NCI-H460 (cell line): ENCODE measurements at places on chromosomes 3 and 15.

DNA sequence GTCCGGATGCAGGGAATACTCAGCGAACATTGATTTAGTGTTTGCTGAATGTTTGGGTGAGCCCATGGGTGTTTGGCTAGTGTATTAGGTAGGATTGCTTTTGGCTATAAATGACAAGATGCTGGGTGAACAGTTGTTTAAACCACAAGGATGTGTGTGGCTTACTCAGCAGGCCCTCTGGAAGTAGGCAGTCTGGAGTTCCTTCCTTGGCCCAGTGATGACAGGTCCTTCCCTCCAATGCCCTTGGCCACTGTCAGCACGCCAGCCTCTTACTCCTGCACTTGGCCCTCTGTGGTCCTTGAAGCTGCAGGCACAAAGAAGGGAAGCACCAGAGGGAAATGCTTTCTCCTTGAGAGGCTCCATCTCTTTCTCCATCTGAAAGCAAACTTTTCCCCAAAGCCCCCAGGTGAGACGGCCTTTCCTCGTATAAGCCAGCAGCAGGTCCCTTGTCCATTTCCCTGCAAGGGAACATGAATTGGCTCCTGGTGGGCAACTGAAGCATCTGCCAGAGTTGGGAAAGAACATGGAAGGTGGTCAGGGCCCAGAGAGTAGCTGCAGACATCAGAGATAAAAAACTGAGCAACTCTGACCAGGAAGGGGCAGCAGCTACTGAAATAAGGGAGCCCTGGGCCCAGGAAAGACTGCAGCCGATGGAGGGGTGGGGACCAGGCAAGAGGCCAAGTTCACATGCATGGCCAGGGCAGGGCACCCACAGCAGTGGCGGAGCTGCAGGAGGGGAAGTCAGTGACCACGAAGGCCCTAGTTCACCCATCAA, 105.0 kb downstream of the TPRA1 start:
- DNase-seq, result no peak

- DNase-seq, result no peak
Measured at GRCh38 chr15:26095710-26096330, 232.7 kb upstream of the ATP10A start.

DNA sequence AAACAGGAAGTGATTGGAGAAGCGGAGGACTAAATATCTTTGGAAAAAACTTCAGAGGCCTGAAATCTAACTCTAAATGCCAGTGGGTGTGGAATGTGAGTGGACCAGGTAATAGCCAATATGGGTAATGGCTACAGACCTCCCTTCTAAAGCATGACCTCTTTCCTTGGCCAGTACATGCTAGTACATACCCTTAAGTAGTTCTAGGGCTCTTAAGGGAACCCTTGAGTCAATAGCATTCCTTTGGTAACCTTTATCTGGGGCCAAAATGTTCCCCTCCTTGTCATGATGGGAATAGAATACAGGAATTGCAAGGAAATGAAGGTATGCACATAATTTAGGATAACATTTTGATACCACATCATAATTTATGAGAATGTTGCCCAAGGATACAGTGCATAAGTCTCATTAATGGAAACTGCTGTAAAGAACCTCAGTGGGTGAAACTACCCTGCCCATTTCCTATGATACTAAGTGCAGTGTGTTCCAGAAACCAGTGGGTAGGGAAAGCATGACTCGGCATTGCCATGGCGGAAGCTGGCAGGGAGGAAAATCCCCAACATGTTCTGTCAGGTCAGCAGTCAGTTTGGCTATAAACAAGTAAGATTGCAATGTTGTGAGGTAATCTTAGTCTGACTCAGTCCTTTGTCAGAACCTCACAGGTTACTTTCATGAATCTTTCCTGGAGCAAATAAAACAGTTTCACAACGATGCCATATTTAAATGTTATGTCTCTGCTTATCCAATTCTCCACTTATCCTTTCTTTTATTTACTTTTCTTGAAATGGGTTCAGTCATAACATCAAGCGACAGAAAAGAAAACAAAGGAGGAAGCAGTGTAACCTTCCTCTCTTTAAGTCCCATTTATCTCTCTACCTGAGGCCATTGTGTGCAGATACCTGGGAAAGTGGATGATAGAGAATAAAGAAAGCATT, 23.5 kb upstream of the RAP2B start:
- DNase-seq, result peak; percentile 81

DNA sequence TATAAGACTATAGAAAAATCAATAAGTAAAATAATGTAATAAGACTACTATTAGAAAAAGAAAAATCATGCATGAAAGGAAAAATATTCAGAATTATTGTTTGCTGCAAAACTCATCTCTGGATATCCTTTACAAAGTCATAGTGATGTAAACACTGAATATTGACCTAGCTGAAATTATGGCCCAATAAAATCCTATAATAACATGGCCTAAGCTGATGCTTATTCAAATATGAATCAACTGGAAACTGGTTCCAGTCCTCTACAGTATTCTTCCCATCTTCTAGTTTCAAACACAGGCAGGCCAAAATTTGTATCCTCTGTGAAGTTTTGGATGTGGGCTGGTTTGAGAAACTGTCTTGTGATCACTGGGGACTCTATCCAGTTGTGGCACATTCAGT, 134.5 kb downstream of the CNTN3 start:
- DNase-seq, result no peak

DNA sequence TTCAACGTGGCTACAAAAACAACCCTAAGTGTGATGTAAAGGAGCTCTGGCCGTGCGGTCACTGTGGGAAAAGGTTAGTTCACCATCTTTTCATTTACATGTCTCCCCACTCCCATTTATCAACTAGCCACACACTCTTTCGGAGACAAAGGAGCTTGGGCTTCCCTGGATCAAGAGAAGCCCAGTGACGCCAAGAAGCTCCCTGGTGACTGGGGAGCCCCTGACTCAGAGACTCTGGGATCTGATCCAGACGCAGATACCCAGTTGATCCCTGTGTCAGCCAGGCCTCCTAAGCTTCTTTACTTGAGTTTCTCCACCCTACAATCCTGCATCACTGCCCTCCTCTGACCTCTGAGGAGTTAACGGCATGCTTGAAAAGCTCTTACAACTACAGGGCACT, 43.9 kb downstream of the HEG1 start:
- DNase-seq, result no peak

- no peak for DNase-seq
Measured at GRCh38 chr15:61752001-61752400, 308.2 kb downstream of the VPS13C start.

DNA sequence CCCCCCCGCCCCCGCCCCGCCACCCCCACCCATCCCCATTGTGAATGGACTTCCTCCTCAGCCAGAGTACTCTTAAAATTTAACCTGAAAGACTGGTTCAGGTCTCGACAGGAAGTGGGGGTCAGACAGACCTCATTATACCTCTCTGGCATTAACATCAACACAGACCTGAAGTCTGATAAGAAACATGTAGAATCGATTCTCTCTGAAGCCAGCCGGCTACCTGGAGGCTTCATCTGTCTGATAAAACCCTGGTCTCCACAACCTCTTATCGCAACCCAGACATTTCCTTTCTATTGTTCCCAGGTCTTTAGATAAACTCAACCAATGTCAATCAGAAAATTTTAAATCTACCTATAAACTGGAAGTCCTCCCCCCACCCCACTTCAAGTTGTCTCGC, 42.6 kb downstream of the SLCO2A1 start:
- no peak for DNase-seq

DNA sequence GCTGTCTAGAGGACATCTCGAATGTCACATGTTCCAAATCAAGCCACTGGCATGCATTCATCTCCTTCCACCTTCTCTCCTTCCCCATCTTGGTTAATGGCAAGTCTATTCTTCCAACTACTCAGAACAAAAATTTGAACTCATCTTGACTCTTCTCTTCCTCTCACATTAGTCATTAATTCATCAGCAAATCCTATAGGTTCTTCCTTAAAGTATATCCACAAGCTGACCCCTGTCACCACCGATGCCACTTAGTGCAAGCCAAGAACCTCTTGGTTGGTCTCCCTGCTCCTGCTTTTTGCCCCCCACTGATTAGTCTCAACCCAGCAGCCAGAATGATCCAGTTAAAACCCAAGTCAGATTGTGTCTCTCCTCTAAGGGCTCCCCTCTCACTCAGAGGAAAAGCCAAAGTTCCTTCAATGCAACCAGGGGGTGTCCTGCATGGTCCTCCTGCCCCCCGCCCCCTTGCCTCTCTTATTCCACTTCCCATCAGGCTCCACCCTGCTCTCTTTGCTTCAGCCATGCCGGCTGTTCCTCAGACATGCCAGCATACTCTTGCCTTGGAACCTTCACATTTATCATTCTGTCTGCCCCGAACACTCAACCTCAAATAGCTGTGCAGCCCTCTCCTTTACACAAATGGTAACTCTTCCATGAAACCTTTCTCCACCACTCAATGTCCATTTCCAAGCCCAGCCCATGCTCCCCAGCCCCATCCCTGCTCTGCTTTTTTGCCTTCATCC, 1.0 kb upstream of the GALNT15 start:
- DNase-seq, result no peak

- no peak for DNase-seq
Measured at GRCh38 chr3:149316437-149316836, 17.0 kb downstream of the TM4SF18 start.

DNA sequence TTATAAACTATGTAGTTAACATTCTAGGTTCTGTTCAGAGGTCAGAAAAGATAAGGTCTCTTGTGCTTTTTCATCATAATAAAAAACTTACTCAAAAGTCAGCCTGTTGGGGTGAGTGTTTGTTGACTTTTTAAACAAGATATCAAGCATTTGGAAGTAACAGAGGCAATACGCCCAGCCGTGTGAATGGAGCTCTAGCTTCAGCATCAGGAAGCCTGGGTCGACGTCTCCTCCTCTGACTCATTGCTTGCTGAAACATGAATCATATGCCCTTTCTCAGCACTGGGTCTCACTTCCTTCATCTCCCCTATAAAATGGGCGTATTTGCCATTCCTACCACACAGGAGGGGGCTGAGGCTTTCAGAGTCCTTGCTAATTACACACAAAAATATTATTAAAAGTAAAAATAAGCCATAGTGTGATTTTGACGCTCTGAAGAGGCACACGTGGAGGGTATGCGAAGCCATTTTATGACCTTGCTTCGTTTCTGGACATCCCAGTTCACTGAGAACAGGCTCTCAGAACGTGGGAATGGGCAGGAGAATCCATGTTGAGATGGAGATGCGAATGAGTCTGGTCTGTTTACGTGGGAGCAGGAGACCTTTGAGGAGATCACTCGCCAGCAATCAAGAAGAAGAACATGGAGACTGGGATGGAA, 220.8 kb upstream of the TPRG1 start:
- DNase-seq, result peak; percentile 86

DNA sequence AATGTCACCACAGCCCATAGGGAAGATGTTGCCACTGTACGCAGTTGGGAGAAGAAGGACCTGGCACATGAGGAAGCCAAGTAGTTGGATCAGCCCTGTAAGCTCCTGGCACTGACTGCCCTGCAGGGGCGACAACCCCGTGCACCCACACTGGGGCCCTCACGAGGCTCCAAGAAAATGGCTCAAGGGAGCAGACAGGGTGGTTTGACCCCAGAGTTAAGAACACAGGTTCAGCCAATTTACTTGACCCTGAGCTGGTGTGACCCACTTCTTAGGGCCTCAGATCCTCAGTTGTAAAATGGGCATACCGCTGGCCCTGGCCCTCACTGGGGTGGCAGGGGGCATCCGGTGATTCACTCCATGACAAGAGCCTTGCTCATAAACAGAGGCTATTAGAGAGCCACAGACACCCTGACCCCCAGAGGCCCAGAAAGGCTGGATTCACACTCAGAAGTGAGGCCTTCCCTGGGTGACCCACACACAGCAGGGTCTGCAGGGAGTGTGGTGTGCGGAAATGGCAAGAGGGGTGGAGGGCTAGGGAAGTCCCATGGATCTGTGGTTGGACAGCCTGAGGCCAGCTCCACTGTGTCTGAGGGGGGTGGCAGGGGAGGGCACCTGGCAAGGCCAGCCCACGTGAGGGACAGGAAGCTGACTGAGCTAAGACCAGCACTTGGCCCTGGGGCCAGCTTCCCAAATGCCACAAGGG, 1.7 kb upstream of the HHATL start:
- DNase-seq, result no peak

DNA sequence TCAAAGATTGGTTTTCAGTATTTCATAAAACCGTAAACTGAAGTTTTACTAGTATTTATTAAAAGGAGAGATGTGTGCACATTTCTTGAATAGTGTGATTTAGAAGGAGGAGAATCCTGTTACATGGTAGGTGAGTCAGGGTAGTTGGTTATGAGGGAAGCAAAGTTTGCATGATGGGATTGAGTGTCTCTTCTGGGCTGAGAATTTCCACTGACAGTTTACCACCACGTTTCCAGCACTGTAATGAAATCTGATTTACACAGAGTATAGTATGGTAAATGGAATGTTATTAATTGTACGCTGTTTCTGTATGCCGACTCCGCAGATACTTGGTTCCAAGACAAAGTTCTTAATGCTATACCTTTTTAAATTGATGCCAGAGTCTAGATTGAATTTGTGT, 1.6 kb downstream of the NECTIN3 start:
- no peak for DNase-seq

GRCh38 chr15:58594898-58595297, 154.6 kb downstream of the ADAM10 start:
- no peak for DNase-seq

GRCh38 chr3:52574056-52574965, 37.9 kb downstream of the UQCC5 start:
- DNase-seq, result no peak

GRCh38 chr15:69934607-69935006, 163.1 kb downstream of the TLE3 start:
- no peak for DNase-seq

- DNase-seq, result no peak
Measured at GRCh38 chr3:185977679-185978040, 39.8 kb upstream of the TRA2B start.

DNA sequence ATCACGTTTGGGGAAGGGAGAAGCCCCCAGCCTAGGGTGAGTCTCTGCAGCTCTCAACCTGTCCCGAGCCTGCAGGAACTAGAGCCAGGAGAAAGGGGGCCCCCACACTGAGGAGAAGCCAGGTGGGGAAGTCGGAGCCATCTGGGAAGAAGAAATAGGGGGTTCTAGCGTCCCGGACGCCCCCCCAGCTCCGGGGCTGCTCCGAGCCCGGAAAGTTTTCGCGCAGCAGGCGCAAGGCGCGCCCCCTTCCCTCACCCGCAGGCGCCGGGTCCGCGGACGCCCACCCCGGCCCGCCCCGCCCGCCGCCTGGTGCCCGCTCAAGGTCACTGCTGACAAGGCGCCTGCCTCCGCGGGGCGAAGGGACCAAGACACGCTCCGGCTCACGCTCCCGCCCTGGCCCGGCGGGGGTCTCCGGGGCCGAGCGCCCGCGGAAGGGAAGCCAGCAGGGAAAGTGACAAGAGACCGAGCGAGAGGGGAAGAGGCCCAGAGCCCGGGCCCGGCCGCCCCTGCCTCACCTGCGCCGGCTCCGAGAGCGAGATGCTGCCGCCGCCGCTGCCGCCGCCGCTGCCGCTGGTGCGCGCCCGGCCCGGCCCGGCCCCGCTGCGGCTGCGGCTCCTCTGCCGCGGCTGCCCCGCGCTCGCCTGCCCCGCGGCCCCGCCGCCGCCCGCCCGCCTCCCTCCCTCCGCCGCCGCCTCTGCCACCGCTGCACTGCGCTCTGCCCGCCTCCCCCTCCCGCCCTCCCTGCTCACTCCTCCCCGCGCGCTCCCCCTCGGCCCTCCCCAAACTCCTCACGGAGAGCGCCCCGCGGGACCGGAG, 108.4 kb upstream of the SLC6A11 start:
- no peak for DNase-seq

- DNase-seq, result no peak
Measured at GRCh38 chr3:43255662-43256061, 30.7 kb upstream of the SNRK start.
